Amniotic stem cell (primary cell): ENCODE measurements at places on chromosomes 1 and 21.

DNA sequence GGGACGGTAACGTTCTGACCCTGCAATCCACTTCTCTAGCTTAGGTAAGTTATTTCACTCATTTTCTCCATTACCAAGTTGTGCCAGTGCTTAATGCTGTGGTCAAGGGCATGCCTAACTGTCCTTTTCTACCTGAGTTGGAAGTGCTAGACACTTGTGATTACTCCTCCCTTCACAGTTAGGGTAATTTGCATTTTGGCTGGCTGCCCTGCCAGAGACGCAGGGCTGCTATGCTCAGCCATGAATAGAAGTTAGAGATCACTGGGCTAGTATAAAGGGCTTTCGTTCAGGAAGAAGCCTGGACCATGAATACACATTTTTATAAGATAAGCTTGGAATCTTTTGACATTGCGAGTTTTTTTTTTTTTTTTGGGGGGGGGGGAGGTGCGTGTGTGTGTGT is 633.2 kb upstream of the NEGR1 start:
- no peak for DNase-seq

GRCh38 chr1:25856856-25857255 is 2.4 kb downstream of the AUNIP start:
- DNase-seq, result no peak

- DNase-seq, result no peak
Observed at GRCh38 chr1:43772978-43773377, 65.6 kb downstream of the ST3GAL3 start.

- DNase-seq, result peak; percentile 61
Observed at GRCh38 chr1:221868593-221869303, 126.9 kb upstream of the DUSP10 start.

DNA sequence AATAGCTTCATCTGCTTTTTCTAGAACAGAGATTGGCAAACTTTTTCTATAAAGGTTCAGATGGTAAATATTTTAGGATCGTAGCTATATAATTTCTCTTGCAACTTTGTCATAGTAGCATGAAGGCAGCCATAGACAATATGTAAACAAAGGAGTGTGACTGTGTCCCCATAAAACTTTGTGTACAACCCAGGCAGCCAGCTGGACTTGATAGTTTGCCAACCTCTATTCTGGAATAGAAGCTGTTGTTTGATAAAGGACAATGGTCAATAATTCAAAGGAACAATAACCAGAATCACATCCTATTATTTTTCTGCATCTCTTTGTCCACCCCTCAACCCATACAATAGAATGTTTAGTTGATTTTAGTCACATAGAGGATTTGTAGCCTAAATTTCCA is 286.7 kb downstream of the LMX1A start:
- DNase-seq, result no peak

- no peak for DNase-seq
Observed at GRCh38 chr1:173553312-173553711, 49.6 kb downstream of the SLC9C2 start.

- no peak for DNase-seq
Observed at GRCh38 chr1:163796394-163796821, 474.7 kb downstream of the NUF2 start.

DNA sequence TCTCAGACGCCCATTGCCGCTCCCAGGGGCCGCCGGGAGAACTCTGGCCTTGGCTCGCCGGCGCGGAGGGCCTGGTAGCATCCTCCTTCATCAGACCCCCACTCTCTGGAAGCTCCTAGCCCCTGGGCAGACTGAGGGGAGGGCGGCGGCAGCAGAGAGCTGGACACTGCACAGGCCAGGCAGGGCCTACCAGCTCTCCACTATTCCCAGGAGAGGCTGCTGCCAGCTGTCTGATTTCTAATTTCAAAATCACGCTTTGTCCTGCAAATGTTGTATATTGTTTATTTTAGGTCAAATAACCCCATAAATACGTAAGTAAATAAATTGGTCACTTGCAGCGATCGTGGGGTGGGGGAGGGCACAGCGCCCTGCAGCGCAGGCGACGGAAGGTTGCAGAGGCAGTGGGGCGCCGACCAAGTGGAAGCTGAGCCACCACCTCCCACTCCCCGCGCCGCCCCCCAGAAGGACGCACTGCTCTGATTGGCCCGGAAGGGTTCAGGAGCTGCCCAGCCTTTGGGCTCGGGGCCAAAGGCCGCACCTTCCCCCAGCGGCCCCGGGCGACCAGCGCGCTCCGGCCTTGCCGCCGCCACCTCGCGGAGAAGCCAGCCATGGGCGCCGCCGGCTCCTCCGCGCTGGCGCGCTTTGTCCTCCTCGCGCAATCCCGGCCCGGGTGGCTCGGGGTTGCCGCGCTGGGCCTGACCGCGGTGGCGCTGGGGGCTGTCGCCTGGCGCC is at the start of gene MTARC1:
MTARC1 (plus strand) TSS at position 577 of the 732 bp plus-strand sequence; CDS start at position 609, 32 bp downstream.
- no peak for DNase-seq

DNA sequence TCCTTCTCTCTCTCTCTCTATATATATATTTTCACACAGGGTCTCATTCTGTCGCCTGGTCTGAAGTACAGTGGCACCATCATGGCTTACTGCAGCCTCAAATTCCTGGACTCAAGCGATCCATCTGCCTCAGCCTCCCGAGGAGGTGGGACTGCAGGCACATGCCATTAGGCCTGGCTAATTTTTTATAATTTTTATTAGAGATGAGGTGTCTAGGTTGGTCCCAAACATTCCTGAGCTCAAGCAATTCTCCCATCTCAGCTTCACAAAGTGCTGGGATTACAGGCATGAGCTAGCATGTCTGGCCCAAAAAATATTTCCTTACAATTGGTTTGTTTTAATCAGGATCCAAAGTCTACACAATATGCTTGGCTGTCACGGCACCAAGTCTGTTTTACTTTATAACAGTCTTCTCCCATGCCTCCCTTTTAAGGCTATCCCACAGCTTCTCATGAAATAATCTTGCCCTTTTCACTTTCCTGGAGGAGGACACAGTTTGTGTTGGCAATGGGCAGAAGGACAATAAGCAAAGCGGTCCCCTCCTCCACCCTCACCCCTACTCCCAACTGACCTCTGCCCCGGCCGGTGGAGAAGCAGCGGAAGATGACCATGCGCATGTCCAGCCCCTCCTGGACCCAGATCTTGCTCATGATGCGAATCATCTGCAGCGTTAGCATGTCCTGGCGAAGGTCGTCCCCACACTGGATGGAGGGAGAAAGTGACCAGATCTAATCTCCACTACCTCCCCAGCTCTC is 28.2 kb upstream of the PPP1R15B start:
- DNase-seq, result no peak

- DNase-seq, result peak; percentile 50
Observed at GRCh38 chr1:24688621-24689195, 45.6 kb downstream of the SRRM1 start.

DNA sequence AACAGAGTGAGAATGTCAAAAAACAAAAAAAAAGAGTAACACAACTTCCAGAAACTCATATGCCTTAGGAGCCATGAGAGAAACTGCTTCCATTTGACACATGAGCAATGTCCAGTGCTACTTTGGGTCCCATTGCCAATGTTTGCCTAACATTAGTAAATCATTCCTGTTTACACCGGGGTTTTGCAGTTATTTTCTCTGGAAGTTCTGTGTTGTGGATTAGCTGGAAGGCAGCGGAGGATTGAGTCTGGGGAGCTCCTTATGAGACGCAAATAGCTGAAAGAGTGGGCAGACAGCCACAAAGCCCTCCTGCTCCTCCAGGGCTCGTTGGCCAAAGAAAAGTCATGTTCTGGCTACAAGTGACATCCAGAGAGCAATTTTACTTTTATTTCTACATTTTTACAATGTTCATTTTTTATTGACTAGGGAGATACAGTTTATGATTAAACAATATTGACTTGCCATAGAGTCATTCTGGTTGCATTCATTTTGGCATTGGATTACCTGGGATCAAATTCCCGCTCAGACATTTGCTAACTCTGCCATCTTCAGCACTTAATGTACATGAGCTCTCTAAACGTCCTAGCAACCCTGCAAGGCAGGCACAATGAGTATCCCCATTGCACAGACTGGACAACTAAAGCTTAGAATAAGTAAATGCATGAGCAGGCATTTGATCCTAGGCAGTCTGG is 66.4 kb upstream of the GALNT2 start:
- no peak for DNase-seq

GRCh38 chr1:152182431-152182830 is 23.4 kb upstream of the RPTN start:
- DNase-seq, result no peak

DNA sequence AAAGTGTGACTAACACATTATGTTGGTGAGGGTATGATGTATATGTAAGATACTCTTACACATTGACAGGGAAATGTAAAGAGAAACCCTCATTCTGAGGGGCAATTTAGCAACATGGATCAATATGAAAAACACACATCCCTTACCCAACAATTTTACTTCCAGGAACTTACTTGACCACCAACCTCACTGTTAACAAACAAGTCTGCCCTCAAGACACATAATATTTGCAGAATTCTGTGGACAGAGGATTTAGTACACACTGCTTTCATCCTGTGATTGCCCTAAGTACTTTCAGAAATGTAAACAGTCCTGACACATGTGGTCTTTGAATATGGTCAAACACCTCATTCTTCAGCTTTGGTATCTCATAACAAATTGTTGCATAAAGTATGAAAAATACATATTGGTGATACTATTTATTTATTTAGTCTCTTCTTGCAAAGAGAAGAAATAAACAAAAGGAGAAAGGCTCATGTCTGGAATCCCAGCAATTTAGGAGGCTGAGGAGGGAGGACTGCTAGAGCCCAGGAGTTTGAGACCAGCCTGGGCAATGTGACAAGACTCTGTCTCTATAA is 6.9 kb downstream of the USP48 start:
- no peak for DNase-seq

DNA sequence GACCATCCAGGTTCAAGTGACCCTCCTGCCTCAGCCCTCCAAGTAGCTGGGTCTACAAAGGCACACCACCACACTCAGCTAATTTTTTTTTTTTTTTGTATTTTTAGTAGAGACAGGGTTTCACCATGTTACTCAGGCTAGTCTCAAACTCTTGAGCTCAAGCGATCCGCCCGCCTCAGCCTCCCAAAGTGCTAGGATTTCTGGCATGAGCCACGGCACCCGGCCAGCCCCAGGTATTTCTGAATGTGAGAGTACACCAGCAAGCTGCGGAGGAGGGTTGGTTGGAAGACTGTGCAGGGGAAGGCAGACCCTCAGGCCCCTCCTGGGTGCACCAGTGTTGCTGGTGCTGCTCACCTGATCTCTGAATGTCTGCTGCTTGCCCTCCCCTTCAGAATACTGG is 33.1 kb upstream of the SIM2 start:
- DNase-seq, result no peak

GRCh38 chr21:44686000-44686781 is 4.2 kb upstream of the KRTAP12-1 start:
- DNase-seq, result no peak

- DNase-seq, result no peak
Observed at GRCh38 chr1:109878531-109879104, 32.0 kb upstream of the CSF1 start.

GRCh38 chr1:38246955-38247952 is 200.7 kb upstream of the POU3F1 start:
- DNase-seq, result no peak

DNA sequence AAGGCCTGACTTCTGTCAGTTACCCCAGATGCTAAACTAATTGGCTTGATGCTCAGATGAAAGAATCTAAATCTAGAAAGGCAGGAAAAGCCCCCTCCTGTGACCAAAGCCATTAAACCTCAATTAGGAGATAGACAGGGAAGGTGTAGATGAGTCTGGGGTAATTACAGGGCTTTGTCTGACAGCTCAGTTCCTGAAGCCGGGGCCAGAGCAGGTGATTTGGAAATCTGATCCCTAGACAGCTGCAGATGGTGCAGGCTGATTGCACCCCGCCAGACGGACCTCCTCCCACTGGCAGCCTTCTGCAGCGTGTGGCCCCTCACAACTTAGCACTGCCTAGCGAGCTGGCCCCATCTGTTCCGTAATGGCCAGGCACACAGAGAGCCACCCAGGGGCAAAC is 395.1 kb downstream of the HLX start:
- DNase-seq, result no peak

DNA sequence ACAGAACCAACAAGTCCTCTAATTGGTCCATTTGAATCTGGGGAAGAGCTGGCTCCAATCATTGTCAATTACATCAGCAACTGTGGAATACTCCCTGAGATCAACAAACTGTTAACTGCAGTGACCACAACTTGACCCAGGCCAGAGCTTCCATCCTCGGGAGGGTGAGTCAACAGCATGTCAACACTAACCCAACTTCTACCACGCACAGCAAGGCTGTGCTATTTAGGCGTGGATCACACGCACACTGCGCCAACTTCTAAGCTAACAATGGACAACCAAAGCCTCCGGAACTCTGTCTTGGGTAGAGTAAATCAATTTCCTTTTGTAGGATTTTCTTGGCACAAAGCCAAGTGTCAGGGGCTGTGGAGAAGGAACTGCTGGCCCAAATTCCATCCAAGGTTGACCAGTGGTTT is 30.4 kb downstream of the APP start:
- peak; percentile 9 for DNase-seq

DNA sequence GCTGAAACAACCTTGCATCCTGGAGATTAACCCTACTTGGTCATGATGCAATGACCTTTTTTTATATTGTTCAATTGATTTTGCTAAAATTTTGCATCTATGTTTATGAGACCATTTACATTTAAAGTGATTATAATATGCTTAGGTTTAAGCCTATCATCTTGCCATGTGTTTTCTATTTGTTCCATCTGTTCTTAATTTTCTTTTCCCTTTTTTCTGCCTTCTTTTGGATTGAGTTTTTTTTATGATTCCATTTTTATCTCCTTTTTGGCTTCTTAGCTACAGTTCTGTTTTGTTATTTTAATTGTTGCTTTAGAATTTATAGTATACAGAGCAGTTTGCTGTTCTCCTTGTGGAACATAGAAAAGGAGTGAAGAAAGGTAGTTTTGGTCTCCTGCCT is 385.1 kb upstream of the USP24 start:
- no peak for DNase-seq

- no peak for DNase-seq
Observed at GRCh38 chr1:181137217-181137743, 48.8 kb downstream of the IER5 start.

GRCh38 chr1:227427411-227427810 is 109.1 kb upstream of the CDC42BPA start:
- DNase-seq, result no peak

GRCh38 chr1:221141606-221142285 is 262.5 kb downstream of the HLX start:
- no peak for DNase-seq

DNA sequence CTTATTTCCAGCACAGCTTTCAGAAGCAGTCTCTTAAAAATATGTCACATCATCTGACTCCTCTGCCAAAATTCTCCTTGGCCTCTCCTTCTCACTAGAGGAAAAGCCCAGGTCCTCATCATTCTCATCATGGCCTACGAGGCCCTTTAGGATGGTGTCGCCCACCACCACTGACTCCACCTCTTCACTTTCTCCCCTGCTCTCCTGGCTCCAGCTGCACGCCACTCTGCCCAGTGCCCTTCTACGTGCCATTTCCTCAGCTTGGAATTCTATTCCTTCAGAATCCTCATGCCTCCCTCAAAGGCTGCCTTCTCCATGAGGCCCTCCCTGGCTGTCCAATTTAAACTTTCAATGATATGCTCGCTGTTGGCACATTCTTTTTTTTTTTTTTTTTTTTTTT is 25.3 kb upstream of the BTG2 start:
- DNase-seq, result no peak
